ENCODE measurements at places on chromosomes 7 and 10.

DNA sequence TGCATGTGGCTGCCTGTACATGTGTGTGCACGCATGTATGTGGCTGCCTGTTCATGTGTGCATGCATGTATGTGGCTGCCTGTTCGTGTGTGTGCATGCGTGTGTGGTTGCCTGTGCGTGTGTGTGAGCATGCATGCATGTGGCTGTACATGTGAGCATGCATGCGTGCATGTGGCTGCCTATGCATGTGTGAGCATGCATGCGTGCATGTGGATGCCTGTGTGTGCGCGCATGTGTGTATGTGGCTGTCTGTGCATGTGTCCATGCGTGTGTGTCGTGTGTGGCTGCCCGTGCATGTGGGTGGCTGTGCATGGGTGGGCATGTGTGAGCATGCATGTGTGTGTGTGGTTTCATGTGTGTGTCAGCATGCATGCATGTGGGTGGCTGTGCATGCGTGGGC, 218.3 kb downstream of the ELFN1 start:
- DNase-seq = no peak

GRCh38 chr7:154915600-154915999, 87.3 kb downstream of the PAXIP1 start:
- no peak for DNase-seq

- DNase-seq = no peak
Measured at GRCh38 chr10:76946270-76946669, 691.3 kb downstream of the KCNMA1 start.

DNA sequence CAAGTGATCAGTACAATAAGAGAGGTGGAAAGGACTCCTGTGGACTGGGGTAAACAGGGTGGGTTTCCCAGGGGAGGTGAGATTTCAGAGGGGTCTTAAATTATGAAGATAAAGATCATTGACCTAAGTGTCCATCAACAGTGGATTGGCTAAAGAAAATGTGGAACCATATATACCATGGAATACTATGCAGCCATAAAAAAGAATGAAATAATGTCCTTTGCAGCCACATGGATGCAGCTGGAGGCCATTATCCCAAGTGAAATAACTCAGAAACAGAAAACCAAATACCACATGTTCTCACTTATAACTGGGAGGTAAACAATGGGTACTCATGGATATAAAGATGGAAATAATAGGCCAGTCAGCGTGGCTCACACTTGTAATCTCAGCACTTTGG, 28.9 kb upstream of the CUX1 start:
- DNase-seq = no peak

DNA sequence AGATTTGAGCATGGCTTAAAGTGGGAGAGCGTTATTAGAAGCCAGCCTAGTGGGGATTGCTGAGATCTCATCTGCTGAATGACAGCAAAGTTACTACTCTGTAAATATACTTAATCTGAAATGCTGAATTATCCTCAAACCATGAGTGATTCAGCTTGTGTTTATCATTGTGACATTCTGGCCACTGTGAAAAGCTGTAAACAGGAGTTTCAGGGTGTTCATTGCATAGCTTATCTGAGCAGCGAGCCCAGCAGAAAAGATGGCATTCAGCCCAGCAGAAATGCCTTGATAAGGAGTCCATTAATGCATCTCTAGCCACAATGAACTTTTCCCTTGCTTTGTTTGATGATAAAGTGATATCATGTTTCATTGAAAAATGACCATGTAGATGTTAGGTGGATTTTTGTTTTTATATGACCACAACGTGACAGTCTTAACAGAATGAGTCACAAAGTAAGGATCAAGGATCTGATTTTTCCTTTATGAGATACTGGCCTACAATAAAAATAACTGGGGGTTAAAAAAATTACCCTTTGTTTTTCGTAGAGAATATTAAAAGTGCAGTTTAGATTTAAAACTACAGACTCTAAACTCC, 7.8 kb downstream of the TES start:
- no peak for DNase-seq

- no peak for DNase-seq
Measured at GRCh38 chr7:86991093-86991769, 68.2 kb downstream of the ELAPOR2 start.

DNA sequence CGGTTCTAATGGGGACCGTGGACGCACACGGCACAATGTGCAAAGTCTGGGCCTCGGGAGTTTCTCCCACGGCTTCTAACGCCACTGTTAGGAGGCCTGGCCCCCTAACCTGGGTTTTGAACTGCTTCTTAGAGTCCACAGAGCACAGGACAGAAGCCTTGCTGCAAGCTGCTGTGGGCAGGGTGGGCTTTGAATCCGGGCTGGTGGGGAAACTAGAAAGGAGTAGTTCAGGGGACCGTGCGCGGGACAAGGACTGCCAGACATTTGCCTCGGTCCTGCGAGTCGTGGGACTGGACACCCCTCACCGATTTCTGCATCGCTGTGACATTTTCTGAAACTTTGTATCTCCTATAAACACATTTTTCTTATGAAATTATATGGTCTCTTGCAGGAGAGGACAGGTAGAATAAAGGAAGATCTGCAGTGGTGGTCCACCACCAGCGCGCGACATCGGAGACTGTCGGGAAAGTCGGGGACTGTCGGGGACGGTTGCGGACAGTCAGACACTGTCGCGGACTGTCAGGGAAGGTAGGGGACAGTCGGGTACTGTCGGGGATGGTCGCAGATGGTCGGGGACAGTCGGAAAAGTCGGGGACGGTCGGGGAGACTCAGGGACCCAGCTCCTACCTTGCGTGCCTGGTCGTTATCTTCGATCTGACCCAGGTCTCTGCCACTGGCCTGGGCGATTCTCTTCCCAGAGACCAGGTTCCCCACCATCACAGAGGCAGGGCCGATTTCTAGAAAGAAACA, 222.1 kb downstream of the ZMYND11 start:
- DNase-seq = no peak

DNA sequence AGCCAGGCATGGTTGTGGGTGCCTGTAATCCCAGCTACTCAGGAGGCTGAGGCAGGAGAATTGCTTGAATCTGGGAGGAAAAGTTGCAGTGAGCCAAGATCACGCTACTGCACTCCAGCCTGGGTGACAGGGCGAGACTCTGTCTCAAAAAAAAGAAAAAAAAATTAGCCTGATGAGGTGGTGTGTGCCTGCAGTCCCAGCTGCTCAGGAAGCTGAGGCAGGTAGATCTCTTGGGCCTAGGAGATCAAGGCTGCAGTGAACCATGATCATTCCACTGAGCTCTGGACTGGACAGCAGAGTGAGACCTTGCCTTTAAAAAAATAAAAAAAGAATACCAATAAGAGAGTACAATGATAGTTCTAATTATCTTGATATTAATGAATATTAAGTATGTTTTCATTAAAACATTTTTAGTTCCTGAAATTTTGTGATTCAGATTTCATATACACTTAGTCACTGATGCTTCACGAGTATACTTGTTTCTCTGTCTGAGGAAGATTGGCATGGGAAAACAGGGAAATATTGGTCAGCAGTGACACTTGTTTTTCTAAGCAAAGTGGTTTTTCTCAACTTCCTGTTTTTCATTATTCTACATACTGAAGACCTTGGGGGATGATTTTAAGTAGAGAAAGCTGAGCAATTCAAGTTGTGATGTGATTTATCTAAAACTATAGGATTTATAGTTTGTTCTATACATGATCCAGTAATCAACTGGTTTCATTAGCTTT, 76.8 kb downstream of the ADK start:
- no peak for DNase-seq

GRCh38 chr7:29471444-29472138, 92.0 kb upstream of the PRR15 start:
- no peak for DNase-seq

GRCh38 chr10:131693766-131694165, 207.0 kb upstream of the PPP2R2D start:
- no peak for DNase-seq

GRCh38 chr10:28717656-28718201, 40.4 kb downstream of the BAMBI start:
- no peak for DNase-seq

DNA sequence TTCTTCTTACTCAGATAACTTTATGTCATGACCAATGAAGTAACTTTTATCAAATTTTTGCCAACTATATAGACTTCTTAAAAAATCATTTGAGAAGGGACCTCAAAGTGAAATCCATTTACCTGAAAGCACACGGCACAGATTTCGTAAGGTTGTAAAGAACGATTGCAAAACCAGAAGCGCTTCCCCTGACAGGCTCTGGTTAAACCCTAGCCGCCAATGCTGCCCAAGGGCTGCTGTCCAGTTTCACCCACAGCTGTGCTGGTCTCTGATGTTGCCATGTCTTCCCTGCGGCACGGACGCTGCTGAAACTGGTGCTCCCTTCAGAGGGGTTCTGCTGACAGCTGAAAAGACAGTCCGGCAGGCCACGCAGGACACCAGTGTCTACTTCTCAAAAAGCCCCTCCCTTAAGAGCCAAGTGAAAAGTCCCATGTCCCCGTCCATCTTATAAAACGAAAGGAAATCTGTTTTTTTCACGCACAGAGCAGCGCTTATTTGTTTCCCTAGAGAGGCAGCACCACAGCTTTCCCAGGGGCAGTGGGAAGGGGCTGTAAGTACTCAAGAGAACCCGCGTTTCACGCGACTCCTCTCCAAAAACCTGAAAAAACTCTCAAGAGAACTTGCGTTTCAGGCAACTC, 32.5 kb downstream of the GNA12 start:
- DNase-seq = no peak

DNA sequence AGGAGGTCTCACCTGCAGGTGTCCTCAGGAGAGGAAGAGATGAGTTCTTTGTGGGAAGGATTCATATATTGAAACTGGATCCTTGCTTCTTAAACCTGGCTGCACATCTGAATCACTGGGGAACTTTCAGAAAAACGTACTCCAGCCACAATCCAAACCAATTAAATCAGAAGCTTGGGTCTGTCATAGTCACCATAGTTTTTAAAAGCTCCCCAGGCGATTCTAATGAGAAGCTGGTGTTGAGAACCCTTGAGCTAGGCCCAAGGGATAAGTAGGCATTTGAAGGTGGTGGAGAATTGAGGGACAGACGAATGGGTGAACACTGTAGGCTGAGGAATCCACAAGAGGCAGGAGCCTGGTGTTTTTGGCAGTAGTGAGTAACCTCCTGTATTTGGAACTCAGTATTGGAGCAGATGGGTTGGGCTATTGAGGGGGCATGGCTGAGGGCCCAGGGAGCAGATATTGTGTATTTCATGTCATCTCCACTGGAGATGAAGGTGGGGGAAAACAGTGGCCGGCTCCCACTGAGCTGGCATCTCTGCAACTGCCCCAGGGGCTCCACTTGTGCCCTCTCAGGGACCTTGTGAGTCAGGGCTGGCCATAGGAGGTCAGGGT, 14.5 kb downstream of the ADCYAP1R1 start:
- DNase-seq = no peak

- no peak for DNase-seq
Measured at GRCh38 chr7:116502201-116503096, 2.9 kb downstream of the CAV2 start.

DNA sequence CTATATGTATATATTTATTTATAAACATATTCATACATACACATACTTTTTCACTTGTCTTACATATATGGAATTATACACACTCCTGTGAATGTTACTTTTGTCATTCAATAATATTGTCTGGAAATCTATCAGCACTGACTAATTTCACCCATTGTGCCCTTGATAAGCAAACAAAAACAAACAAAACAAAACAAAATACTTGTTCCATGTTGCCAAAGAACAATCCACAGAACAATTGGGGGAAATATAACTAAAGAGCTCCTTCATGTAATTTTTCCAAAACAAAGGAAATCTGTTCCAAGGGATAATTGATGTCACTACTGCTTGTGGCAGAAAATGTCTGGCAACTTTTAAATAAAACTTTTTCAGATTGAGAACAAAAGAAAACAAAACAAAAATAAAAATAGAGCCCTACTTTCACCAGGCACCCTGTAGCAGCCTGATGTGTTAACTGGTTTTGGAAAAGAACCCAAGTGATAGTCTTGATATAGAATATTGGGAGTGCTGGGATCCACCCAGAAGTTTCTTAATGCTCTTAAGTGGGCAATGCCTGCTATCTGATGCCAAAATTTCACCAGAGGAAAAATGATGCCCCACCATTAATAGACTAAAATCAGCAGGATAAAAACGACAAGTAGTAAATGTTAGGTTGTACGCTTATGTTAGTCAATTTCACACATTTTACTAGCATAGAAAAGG, 34.0 kb upstream of the CCDC7 start:
- no peak for DNase-seq

GRCh38 chr10:34491678-34492077, 323.4 kb downstream of the PARD3 start:
- no peak for DNase-seq

- DNase-seq = no peak
Measured at GRCh38 chr10:37707829-37708578, 149.4 kb downstream of the ZNF248 start.

GRCh38 chr10:971150-971542, 17.1 kb upstream of the GTPBP4 start:
- no peak for DNase-seq

DNA sequence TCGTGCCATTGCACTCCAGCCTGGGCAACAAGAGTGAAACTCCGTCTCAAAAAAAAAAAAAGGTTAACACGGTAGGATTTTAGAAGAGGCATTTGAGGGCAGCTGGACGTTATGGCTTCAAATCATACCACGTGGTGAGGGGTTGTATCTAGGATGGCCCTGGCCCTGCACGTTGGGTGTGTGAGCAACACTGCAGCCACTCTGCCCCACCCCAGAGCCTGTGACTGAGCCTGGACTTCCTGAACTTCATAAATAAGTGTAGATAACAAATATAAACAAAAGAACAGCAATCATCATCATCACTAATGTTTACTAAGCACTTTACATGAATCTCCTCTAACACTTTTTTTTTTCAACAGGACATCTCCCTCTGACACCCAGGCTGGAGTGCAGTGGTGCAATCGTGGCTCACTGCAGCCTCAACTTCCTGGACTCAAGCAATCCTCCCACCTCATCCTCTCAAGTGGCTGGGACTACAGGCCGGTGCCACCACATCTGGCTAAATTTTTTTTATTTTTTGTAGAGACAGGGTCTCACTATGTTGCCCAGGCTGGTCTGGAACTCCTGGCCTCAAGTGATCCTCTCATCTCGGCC, 169.5 kb upstream of the FRMD4A start:
- DNase-seq = no peak

DNA sequence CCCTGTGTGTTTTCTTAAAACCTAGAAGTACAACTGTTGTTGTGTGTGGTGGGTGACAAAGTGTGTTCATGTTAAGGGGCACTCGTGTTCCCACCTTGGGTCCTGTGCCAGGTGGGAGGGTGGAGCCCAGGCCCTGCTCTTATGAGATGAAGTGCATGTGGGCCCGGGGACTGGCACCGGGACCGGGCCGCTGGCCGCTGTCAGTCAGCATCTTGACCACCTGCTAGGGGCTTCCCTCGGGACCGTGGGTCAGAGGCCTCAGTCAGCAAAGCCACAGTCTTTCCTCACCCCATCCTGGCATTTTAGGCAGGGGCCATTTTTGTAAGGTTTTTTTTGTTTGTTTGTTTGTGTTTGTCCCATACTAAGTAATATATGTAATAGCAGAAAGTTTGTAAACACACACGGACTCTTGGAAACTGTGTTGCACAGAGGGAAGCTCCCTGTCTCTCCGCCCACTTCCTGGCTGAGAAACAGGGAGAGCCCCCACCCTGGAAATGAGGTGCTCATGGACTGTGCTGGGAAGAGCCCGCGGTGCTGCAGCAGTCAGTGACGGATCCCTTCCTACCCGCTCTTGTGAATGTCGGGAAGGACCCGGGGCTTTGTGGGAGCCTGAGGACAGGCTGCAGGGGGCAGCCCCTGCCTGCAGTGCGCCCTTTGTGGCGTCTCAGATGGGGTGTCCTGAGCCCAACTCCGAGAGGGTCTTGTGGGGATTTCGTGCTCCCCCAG, 13.4 kb downstream of the AGAP3 start:
- DNase-seq = no peak
